ENCODE measurements at places on chromosomes 4 and X.

GRCh38 chr4:120446051-120446567 is 379.5 kb upstream of the MAD2L1 start:
- no peak for DNase-seq

GRCh38 chrX:42020225-42020624 is 96.9 kb upstream of the CASK start:
- DNase-seq = no peak

DNA sequence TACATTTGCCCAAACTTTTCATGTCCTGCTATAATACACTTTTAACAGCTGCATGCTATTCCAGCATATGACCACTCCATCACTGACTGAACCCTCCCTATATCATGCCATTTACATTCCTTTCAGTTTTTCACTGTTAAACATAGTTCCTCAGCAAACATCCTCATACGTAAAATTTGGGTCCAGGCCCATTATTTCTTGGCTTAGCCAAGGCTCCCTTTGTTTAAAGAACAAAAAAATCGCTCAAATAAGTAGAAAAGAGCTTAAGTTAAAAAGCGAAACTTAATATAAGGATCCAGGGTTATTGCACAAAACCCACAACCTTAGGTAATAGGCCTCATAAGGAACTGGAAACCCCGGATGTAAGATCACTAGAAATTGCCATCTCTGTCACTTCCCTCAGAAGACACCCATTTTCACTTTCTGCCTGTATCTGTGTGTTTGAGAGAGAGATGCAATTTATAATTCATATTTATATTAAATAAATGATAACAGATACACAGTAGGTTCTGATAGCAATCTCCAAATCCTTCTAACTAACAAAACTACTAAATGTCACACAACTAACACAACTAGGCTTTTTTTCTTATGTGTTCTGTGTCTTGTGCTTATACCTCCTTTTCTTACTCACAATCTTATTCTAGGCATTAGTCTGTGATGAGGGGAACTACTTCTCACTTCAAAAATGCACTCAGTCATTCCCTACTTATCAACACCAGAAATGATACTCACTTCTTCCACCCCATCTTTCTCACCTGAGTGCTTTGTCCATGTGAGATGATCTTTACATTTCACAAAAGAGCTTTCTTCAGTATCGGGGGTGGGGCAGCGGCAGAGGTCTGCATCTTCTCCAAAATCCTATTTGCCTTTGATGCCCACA is 59.9 kb upstream of the FAM241A start:
- no peak for DNase-seq

GRCh38 chr4:182246401-182247205 is 3.4 kb downstream of the TENM3 start:
- DNase-seq = no peak

- DNase-seq = no peak
Observed at GRCh38 chr4:108635070-108635655, 14.8 kb downstream of the RPL34 start.

DNA sequence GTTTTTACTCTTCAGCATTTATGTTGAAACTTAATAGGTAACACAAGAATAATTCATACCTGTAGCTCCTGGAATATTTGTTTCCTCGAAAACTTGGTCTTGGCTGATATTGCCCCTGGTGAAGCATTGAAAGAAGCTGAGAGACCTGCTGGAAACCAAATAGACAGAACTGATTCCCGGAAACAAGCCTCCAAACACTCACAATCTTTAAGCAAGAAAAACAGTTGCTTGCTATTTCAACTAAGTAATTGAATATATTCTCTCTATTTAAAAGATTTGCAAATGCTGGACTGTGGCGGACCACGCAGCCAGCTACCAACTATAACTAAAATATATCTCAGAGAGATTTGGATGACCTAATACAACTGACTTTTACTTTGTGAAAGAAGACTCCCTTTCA is 3.6 kb downstream of the PCDH18 start:
- DNase-seq = no peak
